ENCODE measurements at places on chromosomes 5 and 9. TPM values are rescaled to one million over a fixed set of nuclear protein-coding genes. Genes with fewer than 3 reads are reported as not detected.

GRCh38 chr5:154885439-154885838 is 27.0 kb downstream of the CNOT8 start:
- DNase-seq, result no peak

DNA sequence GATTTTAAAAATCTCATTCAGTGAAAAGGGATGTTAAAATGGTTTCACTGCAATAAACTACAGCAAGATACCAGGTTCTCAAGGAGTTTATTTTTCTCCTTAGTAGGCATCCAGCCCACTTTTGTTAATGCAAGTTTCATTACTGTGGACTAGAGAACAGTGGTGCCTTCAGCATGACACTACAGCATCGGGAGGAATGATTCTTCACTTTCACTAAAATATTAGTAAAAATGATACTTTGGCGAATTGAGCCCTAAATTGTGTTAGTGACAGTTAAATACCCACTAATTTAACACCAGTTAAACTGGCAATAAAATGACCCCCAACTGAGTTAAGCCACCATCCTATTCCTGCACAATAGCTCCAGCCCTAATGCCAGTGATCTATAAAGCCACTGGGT is 152.2 kb upstream of the MPDZ start:
- DNase-seq, result no peak

- no peak for DNase-seq
These were observed 31.0 kb downstream of the EFCAB9 start for GRCh38 chr5:172224996-172225395.

GRCh38 chr9:613771-614347 is 227.6 kb upstream of the DMRT1 start:
- DNase-seq, result no peak

- no peak for DNase-seq
These were observed 1.2 kb downstream of the RNF224 start for GRCh38 chr9:137228506-137228967.

DNA sequence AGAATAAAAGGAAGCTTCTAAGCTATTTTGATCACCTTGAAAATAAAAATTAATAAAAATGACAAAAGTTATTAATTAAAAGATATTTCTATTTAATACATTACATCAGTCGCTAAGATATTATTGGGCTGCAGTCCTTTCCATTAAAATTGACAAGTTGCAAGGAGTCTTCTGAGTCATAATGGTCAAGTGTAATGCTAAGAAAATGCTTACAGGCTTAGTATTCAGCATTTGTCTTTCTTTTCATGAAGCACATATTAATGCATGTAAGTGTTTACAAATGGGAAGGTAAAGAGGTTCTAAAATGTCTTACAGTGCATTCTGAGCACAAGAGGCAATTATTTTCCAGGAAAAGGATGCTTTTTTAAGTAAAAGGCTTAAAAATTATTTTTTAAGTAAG is 17.3 kb downstream of the SPINK9 start:
- DNase-seq, result no peak

The TAL2 gene
- not detected for total RNA-seq

DNA sequence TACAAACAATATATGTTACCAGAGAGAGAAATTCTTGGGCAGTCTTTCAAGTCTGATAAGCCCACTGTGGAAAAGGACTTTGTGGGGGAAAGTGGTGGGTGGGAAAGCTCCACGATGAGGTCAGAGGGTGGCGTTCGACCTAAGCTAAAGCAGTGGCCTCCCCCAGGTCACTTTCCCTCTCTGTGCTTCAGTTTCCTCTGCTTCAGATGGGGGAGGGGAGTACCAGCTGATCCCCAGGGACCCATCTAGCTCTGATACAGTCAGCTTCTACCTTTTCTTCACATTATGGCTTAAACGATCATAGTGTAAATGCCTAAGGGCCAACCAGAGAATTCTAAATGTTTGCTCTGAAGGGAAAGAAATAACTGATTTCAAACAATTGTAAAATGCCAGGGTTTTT is 36.6 kb upstream of the ARSB start:
- no peak for DNase-seq

GRCh38 chr9:71762900-71763653 is 5.2 kb downstream of the CEMIP2 start:
- DNase-seq, result no peak

- no peak for DNase-seq
These were observed 85.3 kb upstream of the ADRB2 start for GRCh38 chr5:148740966-148741742.

DNA sequence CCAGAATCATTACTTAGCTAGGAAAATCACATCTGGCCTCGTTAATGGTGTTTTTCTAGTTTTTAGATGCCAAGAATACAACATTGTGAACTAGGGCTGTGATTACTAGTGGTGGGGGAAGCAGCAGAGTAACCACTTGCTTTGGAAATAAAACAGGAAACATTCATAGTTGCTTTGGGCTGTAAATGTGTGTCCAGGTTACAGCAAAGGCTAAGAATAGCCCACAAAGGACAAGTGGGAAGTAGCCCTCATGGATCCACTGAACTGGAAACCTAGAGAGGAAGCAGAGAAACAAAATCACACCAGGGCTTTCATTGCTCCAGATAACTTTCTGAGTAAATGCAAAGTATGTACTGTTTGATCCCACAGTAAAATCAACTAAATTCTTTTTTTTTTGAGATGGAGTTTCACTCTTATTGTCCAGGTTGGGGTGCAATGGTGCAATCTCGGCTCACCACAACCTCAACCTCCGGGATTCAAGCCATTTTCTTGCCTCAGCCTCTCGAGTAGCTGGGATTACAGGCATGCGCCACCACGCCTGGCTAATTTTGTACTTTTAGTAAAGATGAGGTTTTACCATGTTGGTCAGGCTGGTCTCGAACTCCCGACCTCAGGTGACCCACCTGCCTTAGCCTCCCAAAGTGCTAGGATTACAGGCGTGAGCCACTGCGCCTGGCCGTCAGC is 56.2 kb upstream of the TNFSF15 start:
- DNase-seq, result no peak

GRCh38 chr5:157487358-157487757 is 27.3 kb downstream of the NIPAL4 start:
- no peak for DNase-seq

DNA sequence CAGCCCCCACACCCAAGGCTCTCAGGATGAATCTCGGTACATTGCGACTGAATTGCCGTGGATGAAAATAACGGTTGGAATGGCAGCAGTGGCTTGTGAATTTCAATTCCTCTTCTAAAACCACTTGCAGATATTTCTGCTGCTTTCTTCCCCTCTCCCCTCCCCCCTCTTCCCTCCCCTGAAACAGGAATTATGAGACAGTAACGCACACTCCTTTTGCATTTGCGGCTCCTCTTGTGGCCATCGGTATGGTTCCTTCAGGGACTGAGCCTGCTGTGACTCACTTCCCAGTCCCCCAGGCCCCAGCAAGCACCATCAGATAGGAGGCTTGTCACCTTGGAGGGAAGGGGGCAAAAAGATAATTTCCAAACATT is 9.7 kb downstream of the DCANP1 start:
- no peak for DNase-seq

GRCh38 chr9:136244122-136244968 is 1.3 kb downstream of the QSOX2 start:
- no peak for DNase-seq

DNA sequence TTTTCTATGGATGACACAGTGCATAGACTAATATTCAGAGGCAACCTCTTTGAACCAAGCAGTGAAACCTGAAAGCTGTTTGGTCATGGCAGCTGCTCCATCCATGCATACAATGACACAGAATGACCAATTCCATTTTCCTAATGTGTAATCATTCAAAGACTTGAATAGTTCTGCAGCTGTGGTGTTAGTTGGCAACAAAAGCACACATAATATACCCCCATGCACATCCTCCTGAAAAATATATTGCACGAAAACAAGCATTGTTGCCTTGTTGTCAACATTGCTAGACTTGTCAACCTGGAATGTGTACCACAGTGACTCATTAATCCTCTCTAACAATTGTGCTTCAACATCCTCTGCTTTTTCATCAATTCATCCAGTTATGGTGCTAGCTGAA is 71.0 kb upstream of the SEMA6A start:
- no peak for DNase-seq

The VLDLR gene
- total RNA-seq, result 0.15 TPM

- no peak for DNase-seq
These were observed 630.6 kb downstream of the TLE1 start for GRCh38 chr9:81058782-81059181.

DNA sequence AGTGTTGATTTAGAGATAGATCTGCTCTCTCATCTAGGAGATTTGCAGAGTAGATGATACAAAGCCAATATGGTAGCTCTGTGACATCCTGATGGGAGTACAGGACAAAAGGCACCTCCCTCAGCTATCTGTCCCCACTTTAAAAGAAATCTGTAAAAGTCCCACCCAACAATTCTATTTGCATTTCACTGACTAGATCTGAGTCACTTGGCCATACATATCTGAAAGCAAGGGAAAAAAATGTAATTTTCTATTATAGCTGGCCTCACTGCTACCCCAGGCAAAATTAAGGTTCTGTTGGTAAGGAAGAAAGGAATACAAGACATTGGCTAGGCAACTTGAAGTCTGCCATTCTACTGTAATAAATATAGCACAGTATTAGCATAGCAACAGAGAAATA is 96.2 kb upstream of the RNF180 start:
- no peak for DNase-seq

The RASEF gene
- not detected for total RNA-seq

- DNase-seq, result no peak
These were observed 69.3 kb downstream of the CTSL start for GRCh38 chr9:87795178-87795577.

The BARHL1 gene
- not detected for total RNA-seq

- no peak for DNase-seq
These were observed 144.6 kb downstream of the CCDC171 start for GRCh38 chr9:15697446-15697851.

GRCh38 chr9:91864380-91864779 is 85.6 kb downstream of the ROR2 start:
- DNase-seq, result no peak

DNA sequence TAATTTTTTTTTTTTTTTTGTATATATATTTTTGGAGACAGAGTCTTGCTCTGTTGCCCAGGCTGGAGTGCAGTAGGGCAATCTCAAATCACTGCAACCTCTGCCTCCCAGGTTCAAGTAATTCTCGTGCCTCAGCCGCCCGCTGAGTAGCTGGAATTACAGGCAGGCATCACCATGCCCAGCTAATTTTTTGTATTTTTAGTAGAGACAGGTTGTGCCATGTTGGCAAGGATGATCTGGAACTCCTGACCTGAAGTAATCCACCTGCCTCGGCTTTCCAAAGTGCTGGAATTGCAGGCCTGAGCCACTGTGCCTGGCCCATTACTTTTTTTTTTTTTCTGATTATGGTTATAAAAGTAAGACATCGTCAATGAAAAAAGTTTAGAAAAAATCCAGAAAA is 84.0 kb upstream of the LMNB1 start:
- DNase-seq, result no peak

The SMIM33 gene
- total RNA-seq, result 0.32 TPM

- no peak for DNase-seq
These were observed 156.8 kb downstream of the PAX5 start for GRCh38 chr9:36877239-36877638.

- DNase-seq, result no peak
These were observed 607.0 kb downstream of the ZNF608 start for GRCh38 chr5:124139477-124139876.

The OR1J2 gene
- 0.30 TPM for total RNA-seq

DNA sequence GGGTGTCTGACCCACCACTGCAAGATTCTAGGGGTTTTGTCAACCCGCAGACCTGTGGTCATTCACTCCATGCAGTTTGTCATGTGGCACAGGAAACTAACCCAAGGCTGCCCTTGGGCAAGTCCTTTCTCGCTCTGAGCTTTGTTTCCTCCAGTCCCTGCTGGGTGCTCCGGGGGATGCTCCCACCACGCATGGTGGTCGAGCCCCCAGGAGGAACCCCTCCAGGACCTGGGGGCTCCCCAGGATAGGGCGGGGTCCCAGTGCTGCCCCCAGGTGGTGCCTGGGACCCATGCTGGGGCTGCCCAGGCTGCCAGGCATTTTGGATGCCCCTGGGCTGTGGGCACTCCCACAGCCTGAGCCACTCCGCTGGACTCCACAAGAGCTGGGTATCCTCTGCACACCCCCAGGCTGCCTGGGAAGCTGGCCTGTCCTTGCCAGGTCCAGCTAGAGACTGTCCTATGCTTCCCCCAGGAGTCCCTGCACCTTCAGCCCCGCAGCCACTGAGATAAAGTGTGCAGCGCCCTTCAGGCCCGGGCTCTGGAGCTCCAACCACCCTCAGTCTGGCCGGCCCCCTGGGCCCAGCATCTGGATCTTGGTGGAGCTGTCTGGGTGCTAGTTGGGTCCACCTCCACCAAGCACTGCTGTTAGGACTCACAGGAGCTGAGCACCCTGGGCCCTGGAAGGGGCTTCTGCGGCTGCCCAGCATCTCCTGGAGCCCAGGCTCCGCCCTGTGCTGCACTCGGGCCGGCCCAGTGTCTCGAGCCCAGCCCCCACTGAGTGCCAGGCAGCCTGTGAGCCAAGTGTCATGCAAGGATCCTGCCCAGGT is 104.3 kb downstream of the PHF2 start:
- DNase-seq, result no peak

The ENTREP1 gene
- total RNA-seq, result not detected

GRCh38 chr9:91807643-91808246 is 142.3 kb downstream of the ROR2 start:
- no peak for DNase-seq

DNA sequence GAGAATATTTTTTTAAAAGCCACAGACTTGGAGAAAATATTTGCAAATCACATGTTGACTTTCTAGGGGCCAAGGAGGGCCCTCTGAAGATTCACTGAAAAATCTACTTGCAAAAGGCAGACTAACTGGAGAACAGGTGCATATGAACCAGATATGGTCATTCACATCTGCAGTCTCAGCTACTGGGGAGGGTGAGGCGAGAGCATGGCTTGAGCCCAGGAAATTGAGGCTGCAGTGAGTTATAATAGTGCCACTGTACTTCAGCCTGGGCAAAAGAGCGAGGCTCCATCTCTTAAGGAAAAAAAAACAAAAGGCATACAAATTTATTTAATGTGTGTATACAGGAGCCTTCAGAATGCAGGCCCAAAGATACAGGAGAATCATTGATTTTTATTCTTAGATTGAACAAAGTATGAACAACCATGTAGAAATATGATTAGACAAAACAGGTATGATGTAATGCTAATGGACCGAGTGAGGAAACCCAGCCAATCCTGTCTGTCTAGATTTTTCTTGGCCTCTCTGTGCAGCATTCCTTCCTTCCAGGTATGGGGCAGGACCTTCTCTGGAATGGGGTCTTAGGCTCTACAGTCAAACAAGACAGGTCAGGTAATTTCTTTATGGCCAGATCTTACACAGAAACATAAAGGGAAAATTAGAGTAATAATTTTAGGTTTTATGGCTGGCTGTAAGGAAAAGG is 15.3 kb upstream of the SLC27A6 start:
- no peak for DNase-seq

DNA sequence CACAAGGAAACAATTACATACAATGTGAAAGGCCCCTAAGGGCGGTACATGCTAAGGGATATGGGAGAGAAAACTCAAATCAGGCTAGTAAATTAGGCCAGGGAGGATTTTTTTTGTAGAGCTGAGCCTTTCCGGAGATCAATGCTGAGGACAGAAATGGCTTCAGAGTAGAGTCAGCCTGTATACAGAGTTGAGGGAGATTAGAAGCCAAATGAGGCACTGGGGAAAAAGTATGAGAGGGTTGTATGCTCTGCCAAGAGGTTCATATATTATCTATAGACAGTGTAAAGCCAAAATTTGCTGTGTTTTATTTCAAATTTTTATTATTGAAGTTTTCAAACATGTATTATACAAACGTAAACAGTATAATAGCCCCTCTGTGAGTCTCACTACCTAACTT is 103.1 kb downstream of the BNC2 start:
- no peak for DNase-seq
